ENCODE measurements at places on chromosomes 7 and 10.

- H3K4me3 ChIP-seq: no peak overlapping the region
- H3K4me1 ChIP-seq: peaks cover 17% of the 10 kb centered on the region
- H3K36me3 ChIP-seq: no peaks in the 10 kb centered on the region
- H3K27me3 ChIP-seq: no peaks in the 10 kb centered on the region
- H3K27ac ChIP-seq: no peak overlapping the region
Observed at GRCh38 chr7:32586291-32587221, 91.3 kb downstream of the AVL9 start.

DNA sequence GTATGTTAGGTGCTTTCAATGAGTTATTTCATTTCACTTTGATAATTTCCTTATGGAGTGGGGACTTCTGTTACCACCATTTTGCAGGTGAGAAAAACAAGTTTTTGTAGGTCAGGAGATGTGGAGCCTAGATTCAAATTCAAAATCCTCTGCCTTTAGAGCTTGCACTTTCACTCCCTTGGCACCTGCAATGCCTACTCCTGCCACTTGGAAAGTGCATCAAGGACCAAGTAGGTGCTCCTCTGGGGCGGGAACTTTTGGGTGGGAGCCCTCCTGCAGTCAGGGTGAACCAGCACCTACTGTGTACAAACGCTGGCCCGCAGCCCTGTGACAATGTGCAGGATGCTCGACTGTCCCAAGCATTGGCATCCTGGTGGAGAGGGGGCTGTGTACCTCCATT is 199.0 kb downstream of the EMX2 start:
- H3K27me3 ChIP-seq: no peaks in the 10 kb centered on the region
- DNase-seq: no peak
- no peak overlapping the region for H3K27ac ChIP-seq
- H3K36me3 ChIP-seq: no peaks in the 10 kb centered on the region
- H3K4me3 ChIP-seq: no peak overlapping the region

GRCh38 chr7:152180587-152180986 is 155.1 kb downstream of the GALNT11 start:
- H3K4me1 ChIP-seq: no peaks in the 10 kb centered on the region
- no peak overlapping the region for H3K27ac ChIP-seq
- DNase-seq: no peak
- no peaks in the 10 kb centered on the region for H3K27me3 ChIP-seq
- H3K36me3 ChIP-seq: no peaks in the 10 kb centered on the region
- H3K4me3 ChIP-seq: no peak overlapping the region

DNA sequence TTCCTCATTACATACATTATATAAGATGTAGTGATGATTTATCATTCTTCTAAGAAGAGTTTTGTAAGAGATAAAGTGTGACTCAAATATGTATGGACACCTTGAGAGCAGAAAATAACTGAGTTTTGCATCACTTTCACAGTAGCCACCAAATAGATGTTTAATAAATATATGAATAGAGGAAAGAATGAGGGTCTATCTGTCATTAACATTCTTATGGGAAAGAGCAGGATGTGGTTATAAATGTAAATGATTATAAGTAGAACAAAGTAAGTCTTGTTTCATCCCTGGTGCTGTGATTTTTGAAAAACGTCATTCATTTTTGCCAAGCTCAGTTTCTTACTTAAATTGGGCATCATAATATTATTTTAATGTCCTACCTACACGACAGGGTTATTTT is 15.0 kb upstream of the CRPPA start:
- H3K27ac ChIP-seq: no peak overlapping the region
- DNase-seq: no peak
- H3K27me3 ChIP-seq: no peaks in the 10 kb centered on the region
- H3K36me3 ChIP-seq: no peaks in the 10 kb centered on the region
- no peak overlapping the region for H3K4me3 ChIP-seq
- H3K4me1 ChIP-seq: no peaks in the 10 kb centered on the region

DNA sequence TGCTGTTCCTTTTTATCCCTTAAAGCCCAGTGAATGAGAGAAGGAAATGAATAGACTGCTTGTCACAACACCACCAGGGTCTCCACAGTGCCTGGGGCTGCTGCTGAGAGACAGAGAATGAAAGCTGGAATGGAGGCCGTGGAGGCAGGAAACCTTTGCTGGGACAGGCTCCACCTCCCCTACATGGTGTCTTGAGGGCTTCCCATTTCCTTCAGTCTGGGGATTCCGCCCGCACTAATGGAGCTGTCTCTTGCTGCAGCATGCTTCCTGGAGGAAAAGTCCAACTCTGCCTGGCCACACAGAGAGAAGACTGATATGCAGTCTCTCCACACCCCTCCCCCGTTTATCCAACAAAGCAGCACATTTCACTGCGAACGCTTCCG is 54.5 kb downstream of the LRRC4 start:
- H3K4me3 ChIP-seq: no peak overlapping the region
- no peaks in the 10 kb centered on the region for H3K27me3 ChIP-seq
- no peak overlapping the region for H3K27ac ChIP-seq
- H3K36me3 ChIP-seq: no peaks in the 10 kb centered on the region
- no peaks in the 10 kb centered on the region for H3K4me1 ChIP-seq

DNA sequence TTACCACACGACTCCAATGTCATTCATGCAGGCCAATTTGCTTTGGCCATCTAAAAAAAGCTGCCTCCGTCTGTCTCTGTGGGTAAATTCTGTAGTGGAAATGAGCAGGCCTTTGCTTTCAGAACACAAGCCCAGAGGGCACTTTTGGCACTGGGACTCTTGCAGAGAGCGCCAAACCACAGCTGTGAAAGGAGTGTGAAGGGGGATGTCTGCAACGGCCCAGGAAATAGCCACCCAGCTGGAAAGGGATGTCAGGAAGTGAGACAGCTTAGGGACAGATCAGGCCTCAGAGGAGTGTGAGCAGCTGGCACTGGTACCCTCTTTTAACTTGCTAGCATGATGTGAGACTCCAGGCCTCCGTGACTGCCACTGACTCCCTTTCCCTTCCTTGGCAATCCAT is 152.4 kb downstream of the DKK1 start:
- no peak overlapping the region for H3K27ac ChIP-seq
- H3K36me3 ChIP-seq: no peaks in the 10 kb centered on the region

DNA sequence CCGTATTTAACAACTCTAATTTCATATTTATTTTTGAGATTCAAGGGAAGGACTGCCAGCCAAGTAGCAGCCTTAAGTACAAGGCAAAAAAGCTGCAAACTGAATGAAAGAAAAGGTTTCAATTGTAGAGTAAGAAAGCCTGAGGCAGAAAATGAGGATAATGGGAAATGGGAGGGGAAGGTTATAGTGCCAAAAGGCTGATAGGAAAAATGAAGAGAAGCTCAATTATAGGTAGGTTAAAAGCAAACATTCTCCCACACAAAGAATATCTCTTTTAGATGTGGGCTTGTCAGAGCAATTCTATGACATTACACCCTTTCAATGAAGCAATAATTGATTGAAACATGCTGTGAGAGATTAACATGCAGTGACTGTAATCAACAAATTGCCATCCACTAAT is 175.3 kb downstream of the RAPGEF5 start:
- peaks cover 3% of the 10 kb centered on the region for H3K36me3 ChIP-seq
- H3K27me3 ChIP-seq: no peaks in the 10 kb centered on the region
- no peaks in the 10 kb centered on the region for H3K4me1 ChIP-seq
- no peak overlapping the region for H3K27ac ChIP-seq
- DNase-seq: no peak

GRCh38 chr7:107148721-107149120 is 20.1 kb upstream of the HBP1 start:
- no peak overlapping the region for H3K27ac ChIP-seq
- peaks cover 7% of the 10 kb centered on the region for H3K4me1 ChIP-seq
- no peak for DNase-seq
- H3K27me3 ChIP-seq: no peaks in the 10 kb centered on the region
- H3K4me3 ChIP-seq: no peak overlapping the region
- no peaks in the 10 kb centered on the region for H3K36me3 ChIP-seq

DNA sequence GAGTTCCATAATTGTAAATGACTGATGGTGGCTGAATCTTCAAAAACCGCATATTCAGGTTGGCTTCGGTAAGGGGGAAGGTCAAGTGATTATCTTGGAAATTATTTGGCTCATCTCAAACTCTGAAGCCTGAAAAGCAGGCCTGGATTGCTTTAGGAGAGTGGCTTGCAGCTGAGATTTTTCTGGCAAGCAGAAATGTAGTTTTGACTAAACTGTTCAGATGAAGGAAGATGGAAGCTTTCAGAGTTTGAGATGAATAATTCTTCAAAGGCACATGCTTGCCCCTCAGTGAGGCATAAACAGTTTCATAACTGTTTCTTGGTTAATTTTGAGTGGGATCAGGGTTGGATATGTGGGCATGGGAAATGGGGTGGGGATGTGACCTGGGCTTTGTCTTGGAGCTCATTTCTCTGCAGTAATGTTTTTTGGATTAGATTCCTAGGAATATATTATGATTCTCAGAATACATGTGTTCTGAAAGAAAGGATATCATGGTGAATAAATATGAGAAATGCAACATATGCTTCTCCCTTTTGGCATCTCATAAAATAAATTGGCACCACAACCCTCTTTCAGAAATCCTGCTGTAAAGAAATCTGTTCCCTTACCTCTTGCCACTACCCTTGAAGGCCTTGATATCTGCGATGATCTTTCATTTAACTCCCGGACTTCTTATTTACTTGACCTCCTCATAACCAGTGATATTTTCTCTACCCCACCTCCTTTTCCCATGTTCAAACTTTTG is 469.2 kb downstream of the ADRA2A start:
- no peaks in the 10 kb centered on the region for H3K27me3 ChIP-seq
- no peak overlapping the region for H3K27ac ChIP-seq
- H3K4me1 ChIP-seq: no peaks in the 10 kb centered on the region
- H3K36me3 ChIP-seq: no peaks in the 10 kb centered on the region

GRCh38 chr10:90785782-90786181 is 72.1 kb downstream of the HTR7 start:
- no peak for DNase-seq
- no peak overlapping the region for H3K4me3 ChIP-seq
- H3K4me1 ChIP-seq: no peaks in the 10 kb centered on the region
- H3K36me3 ChIP-seq: no peaks in the 10 kb centered on the region
- no peaks in the 10 kb centered on the region for H3K27me3 ChIP-seq

DNA sequence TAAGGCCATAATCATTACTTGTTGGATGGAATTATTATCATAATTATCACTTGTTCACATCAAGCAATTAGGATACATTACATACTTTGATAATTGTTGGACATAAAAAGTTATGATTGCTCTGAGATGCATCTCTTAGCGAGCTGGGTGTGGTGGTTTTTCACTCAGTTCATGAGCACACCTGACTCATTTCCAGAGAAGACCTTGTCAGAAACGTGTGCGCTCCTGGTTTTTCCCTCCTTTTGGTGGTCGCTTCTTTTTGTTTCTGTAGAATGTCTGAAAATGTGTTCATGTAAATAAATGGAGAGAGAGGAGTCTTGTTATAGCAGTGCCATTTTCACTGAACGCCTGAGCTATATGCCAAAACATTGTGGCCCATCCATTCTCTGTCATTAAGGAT is 141.3 kb downstream of the PAXIP1 start:
- H3K27me3 ChIP-seq: no peaks in the 10 kb centered on the region
- no peaks in the 10 kb centered on the region for H3K4me1 ChIP-seq

- no peak overlapping the region for H3K4me3 ChIP-seq
- DNase-seq: no peak
- H3K36me3 ChIP-seq: no peaks in the 10 kb centered on the region
- H3K27me3 ChIP-seq: no peaks in the 10 kb centered on the region
Observed at GRCh38 chr10:89337484-89337883, 9.7 kb downstream of the IFIT3 start.

GRCh38 chr7:73865738-73866445 is 4.9 kb downstream of the TMEM270 start:
- no peak overlapping the region for H3K27ac ChIP-seq
- no peak for DNase-seq
- H3K4me3 ChIP-seq: no peak overlapping the region
- no peaks in the 10 kb centered on the region for H3K36me3 ChIP-seq

DNA sequence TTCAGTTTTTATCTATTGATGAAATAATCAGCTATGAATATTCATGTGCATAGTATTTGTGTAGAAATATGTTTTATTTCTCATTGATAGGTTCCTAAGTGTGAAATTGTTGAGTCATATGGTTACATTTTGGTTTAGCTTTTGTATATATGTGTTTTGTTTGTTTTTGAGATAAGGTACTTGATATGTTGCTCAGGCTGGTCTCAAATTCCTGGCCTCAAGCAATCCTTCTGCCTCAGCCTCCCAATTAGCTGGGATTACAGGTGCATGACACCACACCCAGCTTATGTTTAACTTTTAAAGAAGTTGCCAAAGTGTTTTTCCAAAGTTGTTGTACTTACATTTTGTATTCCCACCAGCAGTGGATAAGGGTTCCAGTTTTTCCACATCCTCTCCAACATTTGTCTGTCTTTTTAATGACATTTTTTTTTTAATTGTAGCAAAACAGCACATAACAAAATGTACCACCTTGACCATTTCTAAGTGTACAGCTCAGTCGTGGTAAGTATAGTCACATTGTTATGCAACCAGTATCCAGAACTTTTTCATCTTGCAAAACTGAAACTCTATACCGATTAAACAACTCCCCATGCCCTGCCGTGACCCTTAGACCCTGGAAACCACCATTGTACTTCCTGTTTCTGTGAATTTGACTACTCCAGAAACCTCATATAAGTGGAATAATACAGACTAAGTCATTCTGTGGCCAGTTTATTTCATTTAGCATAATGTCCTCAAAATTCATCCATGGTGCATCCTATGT is 12.6 kb upstream of the UBE2D1 start:
- no peaks in the 10 kb centered on the region for H3K36me3 ChIP-seq
- H3K4me1 ChIP-seq: no peaks in the 10 kb centered on the region
- H3K4me3 ChIP-seq: no peak overlapping the region

Data from vagina (tissue), 2 donors.